Stimulated activated CD8-positive, alpha-beta memory T cell treated with anti-CD3 and anti-CD28 coated beads, Interleukin-2, amount 100 ng/mL, for 1 hour (primary cell): ENCODE measurements at places on chromosomes 12 and 14.

DNA sequence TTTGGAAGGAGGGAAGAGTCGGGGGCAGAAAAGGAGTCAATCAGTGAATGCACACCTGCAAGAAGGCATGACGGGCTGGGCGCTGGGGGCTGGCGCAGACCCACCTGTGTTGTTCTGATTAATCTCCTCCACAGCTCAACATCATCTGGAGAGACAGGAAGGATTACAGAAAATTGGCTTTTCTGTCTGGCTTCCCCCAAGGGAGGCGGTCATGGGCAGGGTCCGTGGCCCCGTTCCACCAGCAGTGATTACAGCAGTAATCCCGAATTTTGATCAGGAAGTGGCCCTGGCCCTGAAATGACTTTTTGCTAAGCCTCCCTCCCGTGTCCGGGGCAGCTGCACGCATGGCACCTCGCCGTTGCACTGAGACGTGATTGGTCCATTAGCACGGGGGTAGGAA, 24.4 kb upstream of the GALNT9 start:
- no peak for DNase-seq

GRCh38 chr12:64800640-64801039, 23.8 kb upstream of the TBC1D30 start:
- DNase-seq: no peak

DNA sequence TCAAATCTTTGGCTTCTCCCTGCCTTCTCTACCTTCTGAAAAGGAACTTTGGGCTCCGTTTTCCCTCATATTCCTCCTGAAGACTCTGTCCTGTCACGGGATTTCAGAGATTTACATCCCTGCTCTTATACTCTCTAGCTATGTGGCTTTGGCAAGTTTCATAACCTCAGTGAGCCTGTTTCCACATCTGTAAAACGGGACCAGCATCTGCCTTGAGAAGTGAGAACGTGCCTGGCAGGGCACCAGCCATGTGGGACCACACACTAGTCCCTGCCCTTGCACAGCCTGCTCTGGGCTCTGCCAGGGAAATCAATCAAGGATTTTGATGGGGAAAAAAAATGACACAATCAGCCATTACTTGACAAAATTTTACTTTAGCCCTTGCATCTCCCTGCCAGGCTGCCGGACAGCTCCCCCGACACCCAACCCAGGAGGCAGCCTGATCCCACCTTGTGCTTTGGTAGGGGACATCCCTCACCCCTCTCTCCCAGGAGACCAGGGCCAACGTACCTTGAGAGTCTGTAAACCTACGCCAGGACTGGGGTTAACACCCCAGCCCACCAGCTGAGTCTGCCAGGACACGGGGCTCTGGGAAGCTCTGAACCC, 8.5 kb downstream of the PHETA1 start:
- no peak for DNase-seq

- no peak for DNase-seq
Observed at GRCh38 chr12:105570944-105571343, 240.5 kb downstream of the C12orf75 start.

- DNase-seq: no peak
Observed at GRCh38 chr12:44031472-44032185, 195.7 kb downstream of the TMEM117 start.

- DNase-seq: no peak
Observed at GRCh38 chr12:30417697-30418231, 277.9 kb downstream of the IPO8 start.

DNA sequence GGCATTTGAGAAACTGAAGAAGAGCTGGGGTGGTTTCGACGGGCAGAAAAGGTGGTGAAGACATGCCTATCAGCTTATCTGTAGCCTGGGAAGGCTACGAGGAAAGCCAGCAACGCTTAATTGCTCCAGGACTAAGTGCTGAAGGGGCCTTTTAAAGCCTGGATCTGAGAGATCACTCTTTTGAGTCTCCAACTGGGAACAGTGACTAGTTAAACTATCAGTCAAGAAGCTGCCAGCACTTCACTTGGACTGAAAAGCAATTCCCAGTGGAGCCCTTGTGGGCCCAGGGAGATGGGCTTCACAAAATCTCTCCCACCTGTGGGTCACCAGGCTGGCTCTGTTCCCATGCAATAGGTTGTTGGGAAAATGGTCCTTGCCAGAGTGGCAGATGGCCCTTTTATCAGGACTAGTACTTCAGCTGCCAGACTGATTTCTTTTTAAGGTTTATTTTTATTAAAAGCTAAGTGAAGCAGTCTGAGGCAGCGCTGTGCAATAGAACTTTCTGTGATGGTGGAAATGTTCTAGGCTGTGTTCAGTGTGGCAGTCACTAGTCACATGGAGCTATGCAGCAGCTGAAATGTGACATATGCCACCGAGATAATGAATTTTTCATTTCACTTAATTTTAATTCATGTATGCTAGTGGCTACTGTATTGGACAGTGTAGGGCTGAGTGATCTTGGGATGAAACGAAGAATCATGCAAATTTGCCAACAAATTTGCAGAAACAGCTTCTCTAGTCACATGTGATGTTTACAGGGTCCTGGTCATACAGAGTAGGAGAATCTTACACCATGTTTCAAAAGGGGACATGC, 276.8 kb downstream of the PCNX1 start:
- no peak for DNase-seq

DNA sequence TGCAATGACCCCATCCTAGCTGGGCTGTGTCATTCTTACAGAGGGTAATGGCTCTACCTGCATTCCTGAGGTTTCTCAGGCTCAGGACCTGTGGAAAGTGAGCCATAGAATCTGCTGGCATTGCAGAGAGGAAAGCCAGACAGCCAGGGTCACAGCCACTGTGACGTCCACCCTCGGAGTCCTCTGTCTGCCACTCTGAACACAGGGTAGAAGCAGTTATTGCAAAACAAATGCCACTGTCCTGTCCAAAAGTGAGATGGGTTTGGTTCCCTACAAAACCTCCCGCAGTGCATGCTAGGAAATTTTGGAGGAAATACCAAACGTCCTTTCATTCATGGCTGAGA, 37.8 kb downstream of the TNFAIP2 start:
- no peak for DNase-seq

DNA sequence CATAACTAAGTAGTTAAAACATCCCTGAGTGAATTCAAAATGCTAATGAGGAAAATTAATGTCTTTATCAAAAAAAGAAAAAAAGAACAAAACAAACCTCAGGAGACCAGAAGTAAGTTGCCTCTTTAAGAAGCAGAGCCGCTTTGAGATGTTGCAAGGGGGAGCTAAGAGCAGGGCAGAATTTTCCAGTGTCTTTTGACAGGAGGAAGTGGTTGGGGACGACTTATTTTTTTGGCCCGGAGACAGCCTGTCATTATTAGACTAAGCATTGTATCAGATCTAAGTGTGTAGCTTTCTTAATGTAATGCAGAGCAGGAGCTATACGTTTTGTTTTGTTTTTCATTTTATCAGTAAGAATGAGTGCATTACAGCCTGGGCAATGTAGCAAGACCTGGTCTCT, 206.6 kb downstream of the CACNA1C start:
- no peak for DNase-seq

- no peak for DNase-seq
Observed at GRCh38 chr12:94957006-94957405, 46.5 kb downstream of the NDUFA12 start.

GRCh38 chr12:55698241-55698955, 9.3 kb downstream of the ITGA7 start:
- DNase-seq: no peak

DNA sequence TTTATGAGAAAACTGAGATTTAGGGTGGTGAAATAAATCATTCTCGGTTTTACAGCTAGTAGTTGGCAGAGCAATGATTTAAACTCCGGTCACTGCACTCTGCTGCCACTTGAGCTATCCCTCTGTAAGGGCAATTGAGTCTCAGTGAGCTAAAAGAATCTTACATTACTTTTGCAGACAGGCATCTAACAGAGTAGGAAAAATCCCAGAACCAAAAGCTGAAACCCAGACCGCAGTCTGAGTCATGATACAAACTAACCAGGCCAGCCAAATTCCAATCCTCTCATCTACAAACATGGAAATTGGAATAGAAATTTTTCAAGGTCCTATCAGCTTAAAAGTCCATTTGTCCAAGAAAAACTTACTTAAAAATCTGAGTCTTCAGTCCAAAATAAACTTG, 73.7 kb downstream of the ANKS1B start:
- no peak for DNase-seq

GRCh38 chr12:131694116-131694838, 16.6 kb upstream of the SFSWAP start:
- no peak for DNase-seq

DNA sequence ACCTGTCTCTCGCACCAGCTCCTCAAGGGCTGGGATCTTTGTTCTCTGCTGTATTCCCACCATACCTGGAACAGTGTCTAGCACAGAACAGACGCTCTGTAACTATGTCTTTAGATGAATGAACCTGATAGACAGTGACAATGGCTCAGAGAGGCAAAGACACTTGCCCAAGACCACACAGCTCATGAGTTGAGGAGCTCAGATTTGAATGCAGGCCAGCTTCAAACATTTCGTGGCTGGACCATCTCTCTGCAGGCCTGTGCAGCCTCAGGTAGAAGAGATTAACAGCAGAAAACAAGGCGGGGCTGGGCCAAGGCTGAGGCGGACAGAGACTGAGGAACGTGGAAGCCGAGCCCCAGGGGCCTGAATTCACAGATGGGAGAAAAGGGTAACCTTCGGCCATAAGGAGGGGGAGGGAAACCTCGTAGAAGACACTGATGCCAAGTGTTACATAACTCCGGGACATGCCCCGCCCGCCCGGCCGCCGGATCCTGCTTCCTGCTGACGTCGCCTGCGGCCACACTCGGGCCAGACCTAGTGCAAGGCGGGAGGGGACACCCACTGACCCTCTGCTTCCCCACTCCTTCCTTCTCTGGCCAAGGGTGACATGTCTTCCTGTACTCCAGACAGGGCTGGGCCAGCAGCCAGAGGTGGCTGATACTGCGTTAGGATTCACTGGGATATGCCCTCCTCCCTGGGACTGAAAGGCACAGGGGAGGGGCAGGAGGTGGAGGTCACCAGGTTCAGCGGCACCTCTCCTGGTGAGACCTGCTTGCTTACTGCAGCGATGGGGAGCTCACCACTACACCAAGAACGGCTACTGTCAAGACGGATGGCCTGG, 86.8 kb downstream of the RFLNA start:
- DNase-seq: no peak

- DNase-seq: no peak
Observed at GRCh38 chr12:132837693-132838409, 9.2 kb upstream of the GOLGA3 start.

- DNase-seq: no peak
Observed at GRCh38 chr14:70189456-70190077, 816 bp upstream of the SLC8A3 start.

DNA sequence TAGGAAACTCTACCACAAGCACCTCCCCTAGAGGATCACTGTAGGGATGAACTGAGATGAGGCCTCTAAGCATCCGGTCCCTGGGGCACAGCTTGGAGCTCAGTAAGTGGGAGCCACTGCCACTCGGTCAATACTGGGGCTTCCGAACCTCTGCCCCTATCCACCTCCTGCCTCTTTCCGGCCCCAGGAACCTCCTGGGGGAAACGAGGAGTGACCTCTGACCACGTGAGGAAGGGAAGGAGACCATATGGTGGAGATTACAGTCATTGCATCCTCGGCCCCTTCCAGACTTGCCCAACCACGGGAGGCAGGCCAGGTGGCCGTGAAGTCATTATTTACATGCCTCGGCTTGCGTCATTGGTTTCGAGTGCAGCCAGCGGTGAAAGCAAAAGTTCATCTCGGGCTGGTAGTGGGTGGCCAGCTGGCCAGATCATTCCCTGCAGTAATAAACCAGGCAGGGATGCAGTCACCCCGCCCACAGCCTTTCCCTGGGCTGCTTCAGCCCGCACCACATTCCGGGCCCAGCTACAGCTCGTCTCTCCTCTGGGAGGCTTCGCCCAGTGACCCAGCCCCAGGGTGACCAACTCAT, 65.4 kb downstream of the C14orf132 start:
- DNase-seq: no peak

DNA sequence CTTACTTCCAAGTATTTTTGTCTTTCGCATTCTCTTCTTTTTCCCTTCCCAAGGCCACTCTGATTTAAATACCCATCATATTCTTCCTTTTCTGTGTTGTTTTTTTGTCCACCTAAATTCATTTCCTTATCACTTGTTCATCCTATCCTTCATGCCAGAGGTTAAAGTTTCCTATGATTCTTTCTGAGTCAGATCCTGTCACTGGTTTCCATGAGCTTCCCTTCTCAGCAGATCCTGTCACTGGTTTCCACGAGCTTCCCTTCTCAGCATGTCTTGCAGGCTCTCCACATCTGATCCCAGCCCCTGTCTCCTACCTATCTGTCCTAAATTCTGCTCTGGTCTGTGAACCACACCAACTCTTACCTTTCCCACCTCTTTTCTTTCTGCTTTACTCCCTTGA, 311.8 kb upstream of the RGS6 start:
- DNase-seq: no peak

DNA sequence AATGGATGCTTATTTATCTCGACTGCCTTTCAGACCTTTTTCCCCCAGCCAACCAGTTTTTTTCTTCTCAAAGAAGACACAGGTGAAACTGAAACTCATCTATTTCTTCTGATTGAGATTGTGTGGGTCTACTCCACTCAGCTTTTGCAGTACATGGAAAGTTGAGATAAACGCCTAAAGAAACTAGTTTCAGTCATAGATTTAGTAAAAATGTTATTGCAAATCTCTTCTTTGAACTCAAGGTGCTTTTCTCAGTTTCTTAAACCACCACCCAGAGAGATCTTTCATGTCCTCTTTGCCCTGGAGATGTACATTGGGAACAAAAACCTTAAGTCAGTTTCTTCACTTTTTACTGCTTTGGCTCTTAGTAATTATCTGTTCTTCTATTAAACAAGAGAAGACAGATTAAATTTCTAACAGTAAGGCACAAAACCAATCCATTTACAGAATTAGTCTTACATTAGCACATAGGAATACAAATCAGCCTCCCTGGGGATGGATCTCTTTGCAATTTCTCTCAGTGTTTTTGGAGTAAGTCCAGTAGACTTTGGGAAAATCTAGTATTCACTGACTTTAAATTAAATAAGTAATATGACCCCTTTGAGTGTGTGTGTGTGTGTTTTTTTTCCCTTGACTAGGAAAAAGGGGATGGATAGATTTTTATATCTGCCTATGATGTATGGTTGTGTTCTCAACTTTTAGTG, 11.6 kb downstream of the FBXW8 start:
- no peak for DNase-seq

GRCh38 chr14:23539248-23540140, 12.1 kb downstream of the ZFHX2 start:
- no peak for DNase-seq
